ENCODE measurements at places on chromosomes 5 and 9.
A peak's percentile ranks its signal among the peaks of the same experiment; 100 is the strongest.

DNA sequence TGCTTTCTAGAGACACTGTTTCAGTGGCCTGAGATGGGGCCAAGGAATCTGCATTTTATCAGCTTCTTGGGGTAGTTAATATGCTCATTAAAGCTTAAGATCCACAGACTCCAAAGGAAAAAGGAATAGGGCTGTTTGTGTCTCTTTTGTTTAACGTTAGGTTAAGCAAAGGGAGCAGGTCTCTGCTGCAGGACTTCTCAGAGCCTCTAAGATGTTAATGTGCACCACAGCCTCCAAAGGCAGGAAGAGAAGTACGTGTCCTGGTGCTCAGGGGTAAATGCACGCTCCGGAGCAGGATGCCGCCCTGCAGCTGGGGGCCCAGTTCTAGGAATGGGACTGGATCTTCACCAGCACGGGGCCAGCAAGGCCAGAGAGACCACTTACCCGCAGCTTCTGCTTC, 19.6 kb downstream of the SPARC start:
- no peak for DNase-seq

DNA sequence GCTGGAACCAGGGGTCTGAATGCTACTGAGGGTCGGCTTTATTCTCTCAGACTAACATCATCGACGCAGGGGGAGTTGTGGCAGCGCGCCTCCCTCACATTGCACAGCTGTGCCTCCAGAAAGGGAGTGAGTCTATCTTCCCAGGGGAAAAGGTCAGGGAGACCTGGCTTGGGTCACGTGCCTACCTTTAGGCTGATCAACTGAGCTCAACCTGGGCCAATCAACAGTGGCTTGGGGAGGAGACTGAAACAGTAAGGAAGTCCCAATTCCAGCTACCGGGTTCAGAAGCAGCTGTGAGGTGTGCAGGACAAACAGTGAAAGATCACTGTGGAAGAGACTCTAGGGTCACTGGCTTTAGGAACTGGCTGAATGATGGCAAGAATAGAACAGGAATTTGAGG, 14.3 kb downstream of the SNX30 start:
- DNase-seq, result no peak

DNA sequence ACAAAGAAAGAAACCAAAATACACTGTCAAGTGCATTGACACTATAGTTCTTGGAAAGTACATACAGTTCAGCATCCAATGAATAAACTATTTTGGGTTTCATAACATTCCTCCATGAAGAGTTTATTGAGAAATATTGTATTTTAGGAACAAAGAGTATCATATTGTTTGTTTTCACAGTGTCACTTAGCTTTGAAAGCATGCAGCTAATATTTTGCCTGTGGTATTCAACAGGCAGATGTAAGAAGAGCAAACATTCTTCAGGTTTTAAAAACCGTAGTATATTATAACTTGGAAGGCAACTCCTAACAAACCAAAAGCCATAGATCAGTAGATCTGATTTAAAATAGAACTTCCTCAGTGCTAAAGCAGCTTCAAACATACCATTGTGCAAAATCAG, 4.5 kb downstream of the PRELID2 start:
- no peak for DNase-seq

GRCh38 chr5:78661691-78662090, 13.1 kb upstream of the LHFPL2 start:
- DNase-seq, result no peak

DNA sequence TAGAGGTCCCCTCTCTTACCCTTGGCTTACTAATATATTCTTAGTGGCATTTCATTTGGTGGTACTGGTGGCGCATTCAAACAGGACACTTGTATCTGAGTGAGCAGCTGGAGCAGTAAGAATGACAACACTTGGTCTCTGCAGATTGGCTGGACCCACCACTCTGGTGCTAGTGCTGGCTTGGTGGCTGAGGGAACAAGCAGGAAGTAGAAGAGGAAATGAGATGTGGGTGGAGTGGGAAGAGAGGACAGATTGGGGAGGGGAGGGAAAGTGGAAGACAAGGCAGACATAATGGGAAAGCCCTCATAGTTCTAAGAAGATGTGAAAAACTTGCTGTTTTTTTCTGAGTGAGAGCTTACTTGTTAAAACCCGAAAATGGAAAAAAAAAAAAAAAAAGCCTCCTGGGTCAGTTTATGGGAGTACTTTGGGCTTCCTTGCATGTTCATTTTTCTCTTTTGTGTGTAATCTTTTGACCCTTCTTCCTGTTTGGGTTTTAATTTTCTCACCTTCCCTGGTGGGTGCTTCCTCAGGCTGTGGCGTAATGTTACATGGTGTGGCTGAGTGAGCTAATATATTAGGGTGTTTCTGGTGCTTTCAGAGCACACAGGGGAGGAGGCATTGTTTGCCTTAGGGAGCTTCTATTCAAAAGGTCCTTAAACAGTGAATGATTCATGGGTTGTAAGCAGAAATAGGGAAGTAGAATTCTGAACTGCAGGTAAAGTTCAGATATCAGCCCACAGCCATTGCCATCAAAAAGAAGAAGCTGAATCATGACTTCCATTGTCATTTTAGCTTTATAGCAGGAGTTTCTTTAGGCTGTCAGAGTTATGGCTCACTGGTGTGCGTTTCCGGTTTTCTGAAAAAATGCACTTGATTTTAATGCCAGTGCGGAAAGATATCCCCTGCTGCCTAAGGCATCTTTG, 52.3 kb downstream of the TLE4 start:
- peak; percentile 35 for DNase-seq

DNA sequence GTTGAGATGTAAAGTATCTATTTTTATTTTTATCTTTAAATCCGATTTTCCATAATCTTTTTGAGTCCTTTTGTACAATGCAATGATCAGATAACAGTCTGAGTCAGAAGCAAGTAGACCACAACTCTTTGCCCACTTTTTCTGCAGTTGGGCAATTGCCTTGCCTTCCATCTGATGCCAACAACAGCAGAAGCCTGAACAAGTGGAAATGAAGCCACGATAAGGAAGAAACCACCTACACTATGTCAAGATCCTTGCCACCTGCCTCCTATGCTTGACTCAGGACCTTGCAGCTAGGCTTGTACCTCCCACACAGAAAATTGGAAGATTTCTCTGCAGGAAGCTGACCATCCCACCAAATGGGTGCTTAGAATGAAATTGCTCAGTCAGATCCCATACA, 78.6 kb downstream of the ANXA1 start:
- no peak for DNase-seq

DNA sequence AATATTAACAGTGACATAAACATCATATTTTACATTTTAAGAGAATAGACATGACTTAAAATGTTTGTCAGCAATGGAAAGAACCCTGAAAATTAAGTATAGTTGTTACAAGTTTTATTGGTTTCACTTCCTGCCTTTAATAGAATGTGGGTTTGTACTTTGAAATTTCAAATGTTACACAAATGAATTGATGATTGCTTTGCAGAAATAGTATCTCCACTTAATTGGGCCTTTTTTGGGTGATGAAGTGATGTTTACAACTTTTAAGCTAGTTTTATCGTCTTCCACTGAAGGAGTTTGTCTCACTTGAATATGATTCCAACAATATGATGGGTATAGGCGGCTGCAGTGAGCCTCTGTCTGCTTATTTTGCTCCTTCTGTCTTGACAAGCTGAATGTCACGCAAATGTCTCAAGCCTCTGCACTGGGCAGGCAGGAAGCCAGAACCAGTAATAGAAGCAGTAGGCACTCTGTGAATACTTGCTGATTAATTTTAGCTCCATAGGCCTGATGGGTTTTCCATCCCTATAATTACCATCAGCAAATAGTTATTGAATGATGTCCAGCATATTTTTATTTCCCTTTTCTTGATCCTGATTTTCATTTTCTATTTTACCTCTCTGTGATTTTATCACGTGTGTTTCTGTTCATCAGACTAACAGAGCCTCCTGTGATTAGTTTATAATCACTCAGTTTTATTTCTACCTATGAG, 10.6 kb upstream of the NR3C1 start:
- no peak for DNase-seq

GRCh38 chr5:71769287-71769686, 50.2 kb downstream of the CARTPT start:
- DNase-seq, result no peak

- no peak for DNase-seq
These were observed 421.3 kb downstream of the ACTL7B start for GRCh38 chr9:108434502-108434901.

DNA sequence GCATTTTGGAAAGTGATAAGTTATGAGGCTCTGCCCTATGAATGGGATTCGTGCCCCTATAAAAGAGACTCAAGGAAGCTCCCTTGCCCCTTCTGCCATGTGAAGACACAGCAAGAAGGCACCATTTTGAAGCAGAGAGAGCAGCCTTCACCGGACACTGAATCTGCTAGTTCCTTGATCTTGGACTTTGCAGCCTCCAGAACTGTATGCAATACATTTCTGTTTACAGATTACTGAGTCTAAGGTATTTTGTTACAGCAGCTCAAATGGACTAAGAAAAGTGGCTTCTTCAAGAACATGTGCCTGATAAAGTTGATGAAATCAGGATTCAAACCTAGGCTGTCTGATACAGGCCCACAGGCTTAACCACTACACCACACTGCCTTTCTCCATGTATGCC, 131.6 kb upstream of the MAP3K1 start:
- DNase-seq, result no peak

DNA sequence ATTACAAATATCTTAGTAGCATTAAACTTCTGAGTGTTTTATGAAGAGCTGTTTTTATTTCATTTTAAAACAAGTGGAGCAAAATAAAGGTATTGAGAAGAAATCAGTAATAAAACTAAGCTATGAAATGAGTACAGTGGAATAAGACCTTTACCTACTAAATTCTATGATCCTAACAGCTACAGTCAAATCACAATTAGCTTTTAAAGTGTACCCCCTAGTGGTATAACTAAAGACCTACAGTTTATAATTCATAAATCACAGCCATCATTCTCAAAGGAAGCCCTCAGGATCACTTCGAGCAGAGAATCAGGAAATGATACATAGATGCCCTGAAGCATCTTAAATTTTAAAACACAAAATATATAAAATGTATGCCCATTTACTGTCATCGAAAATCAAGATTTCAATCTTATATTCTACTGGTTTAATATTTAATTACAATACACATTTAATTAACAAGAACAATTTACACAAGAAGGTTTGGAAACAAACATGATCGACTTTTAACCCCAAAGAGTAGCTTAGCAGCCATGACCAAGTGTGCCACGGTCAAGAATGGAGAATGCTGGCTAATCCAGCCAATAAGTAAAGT, 12.3 kb downstream of the CCNH start:
- DNase-seq, result no peak

DNA sequence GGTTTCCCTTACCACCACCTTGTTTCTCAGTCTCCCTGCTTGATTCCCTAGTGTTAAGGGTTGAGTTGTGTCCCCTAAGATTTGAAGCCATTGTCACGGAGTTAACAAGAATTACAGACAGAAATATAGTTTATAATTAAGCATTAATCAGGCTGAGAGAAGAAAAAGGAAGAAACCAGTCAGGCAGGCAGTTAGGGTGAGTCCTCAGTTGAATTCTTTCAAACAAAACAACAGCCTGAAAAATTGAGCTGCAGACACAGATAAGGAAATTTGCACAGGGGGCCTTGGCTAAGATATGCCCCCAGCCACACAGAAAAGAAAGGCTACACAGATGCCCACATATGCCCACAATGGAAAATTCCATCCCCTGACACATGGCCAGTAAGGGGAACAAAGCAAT, 111.7 kb upstream of the RAI14 start:
- DNase-seq, result no peak

DNA sequence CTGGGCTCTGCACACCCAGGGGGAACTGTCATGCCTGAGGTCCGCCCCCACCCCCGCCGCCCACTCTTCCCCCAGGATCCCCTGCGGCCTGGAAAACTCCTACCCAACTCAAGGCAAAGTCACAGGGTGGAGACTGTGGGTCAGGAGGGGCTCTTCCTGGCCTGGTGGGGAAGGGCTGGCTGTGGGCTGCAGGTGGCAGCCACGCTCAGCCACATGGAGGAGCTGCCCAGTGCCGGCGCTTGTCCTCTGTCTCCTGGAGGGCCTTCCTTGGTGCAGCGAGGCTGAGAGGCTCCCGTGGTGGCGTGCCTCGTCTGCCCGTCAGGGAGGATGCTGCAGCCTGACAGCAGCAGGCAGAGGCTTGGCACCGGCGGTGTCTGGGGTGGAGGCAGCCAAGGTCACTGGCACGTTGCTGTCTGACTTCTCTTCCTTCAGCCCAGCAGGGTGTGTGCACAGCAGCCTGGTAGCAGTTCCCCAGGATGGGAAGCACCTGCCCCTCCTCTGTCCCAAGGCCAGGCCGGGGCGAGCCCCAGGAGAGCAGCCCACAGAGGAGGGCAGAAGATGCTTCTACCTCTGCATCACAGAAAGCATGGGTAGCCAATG, 78.1 kb downstream of the ADAMTS2 start:
- DNase-seq, result no peak

DNA sequence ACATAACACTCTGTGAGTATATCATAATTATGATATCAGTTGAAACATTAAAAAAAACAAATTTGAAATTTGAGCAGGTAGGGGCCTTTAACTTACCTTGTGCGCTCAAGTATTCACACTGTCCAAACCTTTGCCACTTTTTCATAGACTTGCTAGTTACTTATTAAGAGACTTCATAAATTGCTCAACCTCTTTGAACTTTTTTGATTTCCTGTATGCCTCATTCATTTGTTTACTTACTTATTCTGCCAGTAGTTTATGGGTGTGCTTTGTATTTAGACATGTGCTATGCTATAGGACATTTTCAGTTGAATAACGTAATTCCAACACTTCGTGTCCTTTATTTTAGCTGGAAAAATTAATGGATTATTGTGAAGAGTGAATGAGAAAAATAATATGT, 204.8 kb downstream of the HCN1 start:
- DNase-seq, result no peak

- no peak for DNase-seq
These were observed 331.5 kb upstream of the GRIN3A start for GRCh38 chr9:102069969-102070368.

- DNase-seq, result peak; percentile 66
These were observed 1.5 kb downstream of the COL27A1 start for GRCh38 chr9:114156657-114157421.

DNA sequence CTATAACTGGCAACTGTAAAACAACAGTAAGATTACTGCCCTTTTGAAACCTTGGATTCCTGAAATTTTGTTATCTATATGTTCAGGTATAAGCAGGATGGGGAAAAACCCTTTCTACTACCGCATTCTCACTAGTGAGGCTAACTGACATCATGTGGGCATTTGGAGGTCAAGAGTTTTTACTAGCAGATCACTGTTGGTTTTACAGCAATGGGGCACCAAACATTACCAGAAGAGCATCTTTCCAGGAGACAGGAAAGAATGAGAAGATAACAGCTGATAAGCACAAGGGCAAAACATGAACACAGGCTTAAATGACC, 20.9 kb upstream of the TTC33 start:
- DNase-seq, result no peak
